NCI-H526 treated with DMSO at 0.1 percent for 48 hours (cell line): ENCODE measurements at places on chromosomes 13 and 19.
A peak's percentile ranks its signal among the peaks of the same experiment; 100 is the strongest.

GRCh38 chr13:62371737-62372136, 956.1 kb upstream of the PCDH20 start:
- no peak for DNase-seq

- peak; percentile 89 for DNase-seq
These were observed at the start of gene DNAJC15 for GRCh38 chr13:43023289-43023963. Gene DNAJC15, plus strand, starts transcription at chr13:43023586. Its CDS starts 41 bp downstream, at chr13:43023627.

GRCh38 chr13:104996022-104996421, 1539.4 kb downstream of the EFNB2 start:
- DNase-seq = no peak

GRCh38 chr13:77701305-77701704, 3.8 kb downstream of the SLAIN1 start:
- no peak for DNase-seq

DNA sequence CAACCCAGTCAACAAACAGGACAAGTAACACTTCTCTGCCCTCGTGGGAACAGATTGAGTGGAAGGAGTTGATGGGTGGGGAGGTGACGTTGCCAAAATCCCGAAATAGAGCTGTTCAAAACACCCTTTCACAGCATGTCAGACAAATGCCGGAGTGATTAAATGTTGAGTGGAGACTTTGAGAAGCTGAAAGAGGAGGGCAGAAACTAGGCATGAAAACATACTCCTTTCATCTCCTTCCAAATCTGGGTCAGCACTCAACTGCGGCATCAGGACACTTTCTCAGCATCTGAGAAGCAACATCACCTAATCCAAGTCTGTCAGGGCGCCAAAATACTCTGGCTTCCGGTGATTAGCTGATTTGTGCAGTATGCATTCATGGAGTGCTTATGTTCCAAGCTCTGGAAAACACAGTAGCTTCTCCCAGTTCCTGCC, 51.5 kb upstream of the MRI1 start:
- no peak for DNase-seq

- no peak for DNase-seq
These were observed 3.3 kb downstream of the DOT1L start for GRCh38 chr19:2166741-2167738.

DNA sequence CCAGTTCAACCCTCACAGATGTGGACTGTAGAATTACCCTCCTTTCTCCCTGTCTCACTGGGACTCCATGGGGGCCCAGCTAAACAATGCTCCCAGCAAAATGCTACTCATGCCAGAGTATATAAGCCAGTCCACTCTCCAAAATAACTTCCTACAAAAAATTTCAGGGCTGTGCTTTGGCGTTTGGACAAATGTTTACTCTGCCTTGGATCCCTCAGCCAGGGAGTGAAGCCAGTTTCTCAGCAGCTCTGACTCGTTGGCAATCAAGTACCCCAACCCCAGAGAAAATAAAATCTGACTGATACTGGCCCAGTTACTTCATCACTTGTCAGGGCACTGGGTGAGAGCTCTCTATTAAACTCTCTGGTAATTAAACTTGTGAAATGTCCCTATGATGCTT, 250.4 kb downstream of the TSHZ3 start:
- DNase-seq = no peak

GRCh38 chr19:10603873-10604459, 16.9 kb upstream of the AP1M2 start:
- no peak for DNase-seq

- DNase-seq = no peak
These were observed 42.6 kb downstream of the EFNB2 start for GRCh38 chr13:106492588-106493475.

DNA sequence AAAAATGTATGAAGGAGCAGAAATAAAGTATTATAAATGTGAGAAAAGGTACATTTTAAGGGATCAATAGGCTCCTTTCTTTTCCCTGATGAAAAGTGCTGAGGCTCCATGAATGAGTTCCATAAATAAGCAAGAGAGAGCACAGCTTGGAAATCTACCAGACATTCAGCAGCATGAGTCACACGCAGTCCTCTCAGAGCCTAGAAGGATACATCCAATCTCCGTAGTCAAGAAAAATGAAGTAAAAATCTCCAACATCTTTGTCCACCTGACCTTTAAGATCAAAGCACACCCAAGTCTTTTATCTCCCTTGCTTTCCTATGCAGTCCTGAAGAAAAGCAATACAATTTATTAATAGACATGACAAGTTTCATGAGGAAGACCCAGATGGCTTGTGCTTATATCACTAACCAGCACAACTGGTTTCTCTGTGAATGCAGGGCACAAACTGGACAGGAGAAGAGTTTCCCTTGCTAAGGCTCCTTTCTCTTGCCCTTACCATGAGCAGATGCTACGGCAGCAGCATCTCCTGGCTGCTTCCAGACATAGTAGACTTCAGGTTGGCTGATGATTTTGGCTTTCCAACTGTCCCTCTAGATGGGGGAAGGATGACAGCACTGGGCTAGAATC, 730.8 kb downstream of the EFNB2 start:
- no peak for DNase-seq

GRCh38 chr13:77378662-77379061, 51.8 kb upstream of the MYCBP2 start:
- no peak for DNase-seq

DNA sequence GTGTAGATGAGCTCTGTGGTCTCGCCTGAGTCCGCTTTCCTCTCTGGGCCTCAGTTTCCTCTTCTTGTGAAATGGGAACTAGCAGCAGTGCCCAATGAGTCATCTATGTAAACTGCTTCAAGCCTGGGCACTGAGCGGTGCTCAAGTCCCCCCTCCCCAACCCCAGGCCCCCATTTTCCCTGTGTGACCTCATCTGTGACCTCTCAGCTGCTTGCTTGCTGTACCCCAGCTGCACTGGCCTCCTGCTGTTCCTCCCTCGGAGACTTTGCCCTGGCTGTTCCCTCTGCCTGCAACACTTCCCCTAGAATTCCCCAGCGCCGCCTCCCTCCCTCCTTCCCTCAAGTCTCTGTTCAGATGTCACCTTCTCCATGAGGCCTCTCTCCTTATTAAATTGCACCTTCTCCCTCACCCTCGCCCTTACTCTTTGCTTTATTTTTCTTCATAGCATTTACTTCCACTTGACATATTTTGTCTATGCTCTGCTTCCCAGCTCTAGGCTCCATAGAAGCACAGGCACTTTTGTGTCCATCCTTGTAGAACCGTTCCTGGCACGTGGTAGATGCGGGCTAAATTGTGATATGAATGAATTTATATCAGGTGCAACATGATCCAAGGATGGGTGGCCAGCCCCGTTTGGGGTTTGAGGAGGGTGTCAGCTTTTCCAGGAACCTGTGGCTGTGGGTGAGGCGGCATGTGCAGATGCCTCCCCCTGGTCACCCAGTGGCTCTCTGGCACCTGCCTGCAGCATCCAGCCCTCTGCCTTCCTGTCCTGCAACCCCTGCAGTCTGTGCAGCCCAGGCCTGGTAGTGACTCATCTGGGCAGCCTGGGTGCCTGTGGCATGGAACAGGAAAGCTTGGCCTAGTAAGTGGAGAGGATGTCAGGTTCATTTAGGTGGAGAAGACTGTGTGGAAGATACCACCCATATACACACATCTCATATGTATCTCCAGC, 26.3 kb downstream of the SIPA1L3 start:
- DNase-seq = no peak

- no peak for DNase-seq
These were observed 31.1 kb downstream of the RYR1 start for GRCh38 chr19:38464421-38465082.

DNA sequence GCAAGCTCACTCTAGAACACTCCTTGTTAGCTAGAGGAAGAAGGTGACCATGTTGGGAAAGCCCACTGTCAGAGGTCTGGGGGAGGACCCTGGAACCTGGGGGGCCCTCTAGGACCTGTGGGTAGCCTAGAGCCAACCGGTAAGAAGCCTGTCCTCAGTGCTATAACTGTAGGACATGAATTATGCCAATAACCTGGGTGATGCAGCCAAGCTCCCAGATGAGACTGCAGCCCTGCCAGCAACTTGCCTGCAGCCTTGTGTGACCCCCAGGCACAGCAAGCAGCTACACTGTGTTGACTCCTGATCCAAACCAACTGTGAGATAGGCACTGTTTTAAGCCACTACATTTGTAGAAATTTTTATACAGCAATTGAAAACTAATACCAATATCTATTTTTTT, 122.3 kb downstream of the MIPEP start:
- no peak for DNase-seq

DNA sequence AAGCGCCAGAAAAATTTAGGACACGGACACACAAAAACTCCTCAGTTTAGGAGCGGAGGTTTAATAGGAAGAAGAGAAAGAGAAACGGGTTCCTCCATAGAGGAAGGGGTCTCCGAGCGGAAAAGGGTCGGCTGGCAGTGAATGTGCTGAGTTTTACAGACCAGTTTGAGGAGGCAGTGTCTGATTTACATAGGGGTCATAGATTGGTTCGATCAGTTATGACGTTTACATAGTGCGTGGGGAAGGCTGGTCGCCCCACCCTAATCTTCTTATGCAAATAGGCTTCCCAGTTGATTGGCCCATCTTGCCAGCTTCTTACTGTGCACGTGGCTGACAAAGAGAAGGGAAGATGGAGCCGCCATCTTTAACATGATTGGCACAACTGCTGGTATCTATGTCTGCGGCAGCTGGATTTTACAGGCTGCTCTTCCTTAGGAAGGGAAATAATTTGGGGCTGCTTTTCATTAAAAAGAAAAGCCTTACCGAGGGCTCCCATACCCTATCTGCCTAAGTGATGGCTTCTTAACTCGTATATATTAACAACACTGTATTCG, 1.2 kb upstream of the ZNF225 start:
- DNase-seq = peak; percentile 19

DNA sequence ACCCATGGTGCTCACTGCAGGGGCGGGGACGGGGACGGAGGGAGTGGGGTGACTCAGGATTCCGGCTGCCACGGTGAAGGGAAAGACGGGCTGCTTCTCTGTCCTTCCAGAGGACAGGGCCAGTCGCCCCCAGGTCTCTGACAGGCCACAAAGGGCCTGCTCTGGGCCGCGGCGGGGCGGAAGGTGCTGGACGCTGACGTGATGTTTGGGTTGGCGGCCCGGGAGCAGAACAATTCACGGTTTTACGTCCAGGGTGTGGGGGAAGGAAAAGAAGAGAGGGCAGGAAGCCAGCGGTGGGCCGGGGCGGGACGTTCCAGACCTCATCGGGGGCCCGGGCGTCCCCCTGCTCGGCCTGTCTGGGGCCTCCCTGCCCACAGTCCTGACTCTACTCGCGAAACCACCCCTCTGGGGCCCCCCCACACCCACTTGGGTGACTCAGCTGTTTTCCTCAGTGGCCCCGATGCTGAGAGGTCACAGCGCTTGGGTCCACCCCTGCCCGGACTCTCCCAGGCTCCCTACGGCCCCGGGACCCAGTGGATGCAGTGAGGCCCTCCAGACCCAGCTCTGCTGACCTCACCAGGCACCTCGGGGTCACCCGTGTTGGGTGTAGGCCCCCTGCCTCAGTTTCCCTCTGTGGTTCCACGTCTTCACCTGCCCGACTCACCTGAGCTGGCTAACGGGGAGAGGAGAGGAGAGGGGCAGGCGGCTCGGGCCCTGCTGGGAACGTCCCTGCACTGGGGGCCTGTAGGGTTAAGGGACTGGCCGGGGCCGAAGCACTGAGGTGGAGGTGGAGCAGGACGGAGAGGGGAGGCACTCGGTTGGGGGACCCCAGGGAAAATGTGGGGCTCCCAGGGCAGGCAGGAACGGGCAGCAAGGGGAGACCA, 29.2 kb downstream of the PIP5K1C start:
- no peak for DNase-seq

DNA sequence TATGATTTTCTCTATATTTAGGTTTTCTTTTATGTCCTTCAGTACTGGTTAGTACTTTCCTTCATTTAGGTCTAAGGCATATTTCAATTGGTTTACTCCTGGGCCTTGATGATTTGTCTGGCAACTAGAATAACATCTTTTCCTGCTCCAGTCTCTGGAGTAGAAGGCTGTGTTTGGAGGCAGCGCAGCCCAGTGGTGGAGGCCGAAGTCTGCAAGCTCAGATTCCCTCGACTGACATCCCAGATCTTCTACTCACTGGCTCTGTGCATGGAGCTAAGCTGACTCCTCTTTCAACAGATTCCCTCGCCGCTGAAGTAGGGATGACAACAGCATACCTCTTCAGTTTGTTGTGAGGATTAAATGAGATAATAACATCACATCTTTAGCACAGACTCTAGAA, 141.0 kb downstream of the RAP2A start:
- no peak for DNase-seq

- DNase-seq = no peak
These were observed 300.1 kb downstream of the TEX29 start for GRCh38 chr13:111620586-111620985.

DNA sequence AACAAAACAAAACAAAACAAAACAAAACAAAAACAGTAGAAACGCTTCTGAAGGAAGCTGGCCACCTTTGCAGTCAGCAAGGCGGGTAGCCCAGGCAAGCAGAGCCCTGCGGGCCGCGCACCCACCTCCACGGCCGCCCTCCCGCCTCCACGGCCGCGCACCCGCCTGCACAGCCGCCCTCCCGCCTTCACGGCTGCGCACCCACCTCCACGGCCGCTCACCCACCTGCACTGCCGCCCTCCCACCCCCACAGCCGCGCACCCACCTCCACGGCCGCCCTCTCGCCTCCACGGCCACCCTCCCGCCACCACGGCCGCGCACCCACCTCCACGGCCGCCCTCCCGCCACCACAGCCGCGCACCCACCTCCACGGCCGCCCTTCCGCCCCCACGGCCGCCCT, 9.0 kb upstream of the TIMM13 start:
- DNase-seq = no peak

GRCh38 chr13:73778242-73778864, 355.9 kb downstream of the KLF12 start:
- no peak for DNase-seq

DNA sequence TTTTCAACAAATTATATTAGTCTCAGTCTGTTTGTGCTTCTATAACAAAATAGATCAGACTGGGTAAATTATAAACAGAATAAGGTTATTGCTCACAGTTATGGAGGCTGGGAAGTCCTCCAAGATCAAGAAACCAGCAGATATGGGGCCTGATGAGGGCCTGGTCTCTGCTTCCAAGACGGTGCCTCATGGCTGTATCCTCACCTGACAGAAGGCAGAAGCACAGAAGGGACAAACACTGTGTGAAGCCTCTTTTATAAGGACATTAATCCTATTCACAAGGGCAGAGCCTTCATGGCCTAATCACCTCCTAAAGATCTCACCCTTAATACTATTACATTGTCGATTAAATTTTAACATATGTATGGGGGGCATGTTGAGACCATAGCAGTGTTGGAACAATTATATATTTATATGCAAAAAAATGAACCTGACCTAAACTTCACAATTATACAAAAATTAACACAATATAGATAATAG, 12.7 kb downstream of the F10 start:
- no peak for DNase-seq

DNA sequence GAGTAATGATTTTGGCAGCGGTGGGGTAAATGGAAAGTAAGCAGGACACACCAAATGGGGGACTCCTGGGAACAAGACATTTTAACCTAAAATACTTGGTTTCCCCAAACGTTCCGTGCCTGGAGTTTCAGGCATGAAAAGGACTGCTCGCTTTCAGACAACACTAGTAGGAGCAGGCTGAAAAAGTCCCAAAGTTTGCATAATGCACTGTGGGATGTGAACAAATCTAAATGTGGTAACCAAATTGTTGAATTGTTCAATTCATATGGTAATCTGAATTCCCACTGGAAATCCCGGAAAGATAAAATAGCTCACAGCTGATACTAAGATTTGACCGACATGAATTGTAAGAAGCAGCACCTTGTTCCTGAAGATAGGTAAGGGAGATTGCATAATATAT, 467.2 kb upstream of the ARGLU1 start:
- no peak for DNase-seq

- no peak for DNase-seq
These were observed 43.7 kb downstream of the TINCR start for GRCh38 chr19:5524081-5524480.

GRCh38 chr19:41373993-41374392, 2.3 kb upstream of the TMEM91 start:
- no peak for DNase-seq
